ENCODE measurements at places on chromosomes 5 and 9.

DNA sequence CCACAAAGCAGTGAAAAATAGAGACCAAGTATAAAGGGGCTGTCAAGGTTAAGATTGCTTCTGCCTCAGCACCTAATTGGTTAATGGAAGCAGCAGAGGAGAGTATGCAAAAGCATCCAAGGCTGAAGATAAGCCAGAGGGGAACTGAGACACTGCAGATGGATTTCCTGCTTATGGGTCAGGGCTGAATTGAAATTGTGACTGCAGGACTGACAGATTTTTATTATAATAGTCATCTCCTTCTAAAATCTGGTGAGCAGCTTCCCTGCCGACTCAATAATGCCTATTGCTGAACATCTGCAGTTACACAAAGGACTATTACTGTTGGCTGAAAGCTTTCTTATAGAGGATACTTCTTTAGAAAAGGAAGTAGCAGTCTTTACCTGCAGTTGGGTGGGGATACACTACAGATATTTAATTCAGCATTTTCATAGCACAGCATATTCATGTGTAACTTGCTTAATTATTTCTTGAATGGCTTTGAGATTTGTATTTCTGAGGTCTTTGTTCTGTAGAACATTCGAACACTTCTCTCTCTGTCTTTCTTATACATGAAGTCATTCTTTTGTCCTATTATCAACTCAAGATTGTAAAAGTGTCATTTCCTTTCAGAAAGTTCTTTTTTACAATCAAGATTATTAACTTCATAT lies 363.0 kb upstream of the RIOK2 start:
- no peak for DNase-seq

- no peak for DNase-seq
Observed at GRCh38 chr5:153718713-153719112, 228.2 kb downstream of the GRIA1 start.

DNA sequence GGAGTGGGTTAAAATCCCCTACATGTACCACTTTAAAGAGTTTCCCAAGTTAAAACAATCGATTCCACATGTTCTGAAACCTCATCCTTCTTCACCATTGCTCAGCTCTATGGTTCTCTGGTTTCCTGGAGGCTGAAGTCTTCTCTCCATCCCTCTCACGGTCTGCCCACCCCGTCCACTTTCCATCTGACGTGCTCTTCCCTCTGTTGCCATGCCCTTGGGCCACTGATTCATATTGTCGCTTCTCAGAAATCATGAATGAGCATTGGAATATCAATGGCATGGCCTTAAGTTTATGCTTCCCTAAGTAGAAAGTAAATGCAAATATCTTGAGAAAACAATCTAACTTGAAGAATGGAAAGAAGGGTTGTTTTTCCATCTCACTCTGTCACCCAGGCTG lies 30.9 kb downstream of the GDNF start:
- DNase-seq, result no peak

- no peak for DNase-seq
Observed at GRCh38 chr9:113619491-113620376, 156.2 kb downstream of the RGS3 start.

DNA sequence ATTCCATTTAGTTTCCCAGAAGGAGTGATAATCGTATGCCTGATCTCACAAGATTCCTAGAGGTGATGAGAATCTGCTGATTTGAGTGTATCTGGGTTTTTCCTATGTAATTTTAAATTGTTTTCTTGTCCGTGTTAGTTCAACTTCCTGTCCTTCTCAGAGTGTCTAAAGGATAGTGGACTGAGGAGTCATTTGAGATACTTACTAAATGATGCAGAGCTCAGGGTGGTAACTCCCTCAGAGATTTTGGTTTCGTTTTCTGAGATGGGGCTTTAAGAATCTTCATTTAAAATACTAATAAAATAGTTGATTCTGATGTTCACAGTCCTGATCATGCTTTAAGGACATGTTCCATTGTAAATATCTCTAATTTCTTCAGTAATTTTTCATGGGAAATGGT lies 30.3 kb downstream of the MELK start:
- no peak for DNase-seq

DNA sequence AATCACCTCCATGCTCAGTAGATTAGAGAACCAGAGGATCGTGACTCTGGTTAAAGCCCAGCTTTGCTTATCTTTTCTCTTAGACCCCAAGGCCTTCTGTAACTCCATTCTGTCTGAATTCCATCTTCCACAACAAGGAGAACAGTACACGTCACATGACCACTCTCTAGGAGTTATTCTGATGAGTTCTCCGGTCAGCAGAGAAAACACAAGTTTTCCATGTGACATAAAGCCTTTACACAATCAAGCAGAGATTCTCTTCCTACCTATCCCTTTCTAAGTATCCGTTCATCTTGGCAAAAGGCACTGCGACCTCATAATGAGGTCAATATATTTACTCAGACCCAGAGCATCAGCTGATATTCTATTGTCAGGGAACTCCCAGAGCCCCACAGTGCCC lies 112.3 kb downstream of the TRPM6 start:
- no peak for DNase-seq

GRCh38 chr5:68709239-68709638 lies 384.6 kb upstream of the SLC30A5 start:
- no peak for DNase-seq

DNA sequence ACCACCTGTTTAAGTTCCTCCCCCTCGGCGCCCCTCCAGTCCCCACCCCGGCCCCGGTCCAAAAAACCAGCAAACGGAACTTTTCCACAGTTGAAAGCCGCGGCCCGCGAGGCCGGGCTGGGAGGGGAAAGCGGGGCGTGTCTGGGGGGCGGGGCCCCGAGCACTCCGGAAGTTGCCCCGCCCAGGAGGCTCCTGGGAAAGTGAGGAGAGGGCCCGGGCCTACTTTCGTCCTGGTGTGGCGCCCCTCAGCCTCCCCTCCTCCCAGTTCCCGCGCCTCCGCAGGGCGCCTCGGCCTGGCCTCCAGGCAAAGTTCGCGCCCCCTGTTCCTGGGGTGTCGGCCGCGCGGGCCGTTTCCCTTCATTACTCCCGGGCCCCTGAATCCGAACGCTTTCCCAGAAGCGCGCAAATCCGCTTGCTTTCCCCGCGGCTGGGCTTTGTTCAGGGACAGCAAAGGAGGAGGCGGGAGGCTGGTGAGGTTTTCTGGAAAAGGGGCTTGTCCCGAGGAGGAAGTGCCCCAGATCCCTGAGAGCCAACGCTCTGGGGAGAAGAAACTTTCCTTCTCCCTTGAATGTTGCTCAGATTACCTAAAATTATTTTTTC lies 4.5 kb upstream of the DMRT3 start:
- no peak for DNase-seq

DNA sequence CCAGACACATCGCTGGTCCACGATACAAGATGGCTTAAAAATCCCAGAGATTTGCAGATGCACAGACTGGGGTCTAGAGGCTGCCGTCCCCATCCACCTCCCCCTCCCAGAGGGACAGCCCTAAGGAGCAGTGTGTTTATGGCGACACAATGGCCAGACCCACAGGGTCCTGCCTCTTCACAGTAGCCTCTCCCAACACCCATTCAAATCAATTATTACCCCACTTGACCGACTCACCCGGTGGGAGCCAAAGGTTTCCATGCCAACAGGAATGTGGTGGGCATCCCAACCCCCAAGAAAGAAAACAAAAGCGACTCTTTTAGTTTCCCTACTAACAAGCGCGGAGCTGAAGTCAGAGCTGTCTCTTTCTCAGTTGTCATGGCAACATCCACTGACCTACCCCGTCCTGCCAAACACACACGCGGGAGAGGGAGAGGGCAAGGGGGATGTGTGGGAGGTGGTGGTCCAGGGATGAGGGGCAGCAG lies 209.0 kb downstream of the TTLL11 start:
- no peak for DNase-seq

DNA sequence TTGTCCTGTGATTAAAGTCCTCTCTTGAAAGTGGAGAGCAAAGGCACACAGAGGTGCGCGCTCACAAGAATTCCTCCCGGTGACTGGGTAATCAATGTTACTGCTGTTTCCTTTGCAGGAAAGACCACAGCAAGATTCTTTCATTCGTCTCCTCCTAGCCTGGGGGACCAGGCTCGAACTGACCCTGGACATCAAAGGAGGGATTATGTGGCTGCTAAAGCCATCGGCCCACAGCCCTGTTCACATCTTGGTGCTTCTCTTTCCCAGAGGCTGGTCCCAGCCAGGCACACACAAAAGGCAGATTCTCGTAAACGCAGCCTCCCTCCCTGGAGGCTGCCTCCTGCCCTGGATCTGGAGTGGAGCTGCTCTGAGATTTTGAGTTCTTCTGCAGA lies 230.9 kb downstream of the FANCC start:
- no peak for DNase-seq

DNA sequence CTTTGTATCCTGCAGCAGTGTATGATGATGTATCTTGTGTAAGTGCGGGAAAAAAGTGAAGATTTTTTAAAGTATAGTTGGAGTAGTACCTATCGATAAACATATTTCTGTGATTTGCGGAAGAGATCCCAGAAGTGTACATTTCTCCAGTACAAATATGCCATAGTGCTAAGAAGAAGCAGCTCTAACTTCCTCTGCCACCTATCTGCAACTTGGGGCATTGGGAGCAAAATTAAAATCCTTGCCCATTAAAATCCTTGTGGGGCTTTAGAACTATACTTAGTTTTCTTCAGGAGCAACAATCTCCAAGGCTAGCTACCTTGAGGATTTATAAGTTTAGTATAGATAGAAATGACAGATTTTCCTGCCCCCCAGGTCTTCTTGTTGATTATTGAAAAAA lies 123.7 kb downstream of the VCAN start:
- no peak for DNase-seq

DNA sequence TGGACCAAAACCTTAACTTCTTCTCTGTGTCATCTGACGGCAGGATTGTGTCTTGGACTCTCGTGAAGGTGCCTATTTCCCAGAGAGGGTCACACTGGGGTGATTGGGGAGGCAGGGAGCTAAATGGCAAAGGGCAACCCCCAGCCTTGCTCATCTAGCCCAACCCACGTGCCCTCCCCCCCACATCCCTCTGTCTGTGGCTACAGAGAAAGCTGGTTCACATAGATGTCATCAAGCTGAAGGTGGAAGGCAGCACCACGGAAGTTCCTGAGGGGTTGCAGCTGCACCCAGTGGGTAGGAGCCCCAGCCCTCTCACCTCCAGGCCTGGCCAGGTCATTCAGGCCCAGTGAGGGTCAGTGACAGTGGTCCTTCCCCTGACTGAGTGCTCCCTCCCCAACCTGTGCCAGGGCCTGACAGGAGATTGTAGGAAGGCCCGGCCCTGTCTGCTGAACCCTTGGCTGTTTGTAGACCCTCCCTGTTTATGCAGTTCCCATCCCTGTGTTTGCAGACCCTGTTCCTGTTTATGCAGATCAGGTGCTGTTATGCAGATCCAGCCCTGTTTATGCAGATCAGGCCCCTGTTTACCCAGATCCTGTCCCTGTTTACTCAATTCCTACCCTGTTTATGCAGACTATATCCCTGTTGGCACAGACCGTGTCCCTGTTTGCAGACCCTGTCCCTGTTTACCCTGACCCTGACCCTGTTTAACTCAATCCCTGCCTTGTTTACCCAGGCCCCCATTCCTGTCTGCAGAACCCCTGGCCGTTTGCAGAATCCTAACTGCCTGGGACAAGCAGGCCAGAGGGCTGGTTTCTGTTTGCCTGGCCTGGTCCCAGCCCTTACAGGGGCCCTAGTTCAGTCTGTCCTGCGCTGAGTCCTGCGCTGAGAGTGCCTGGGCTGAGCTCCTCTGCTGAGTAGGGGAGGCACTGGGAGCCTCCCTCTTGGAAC lies 10.4 kb downstream of the ENHO start:
- DNase-seq, result no peak

GRCh38 chr5:138952962-138953361 lies 77.8 kb upstream of the LRRTM2 start:
- no peak for DNase-seq

DNA sequence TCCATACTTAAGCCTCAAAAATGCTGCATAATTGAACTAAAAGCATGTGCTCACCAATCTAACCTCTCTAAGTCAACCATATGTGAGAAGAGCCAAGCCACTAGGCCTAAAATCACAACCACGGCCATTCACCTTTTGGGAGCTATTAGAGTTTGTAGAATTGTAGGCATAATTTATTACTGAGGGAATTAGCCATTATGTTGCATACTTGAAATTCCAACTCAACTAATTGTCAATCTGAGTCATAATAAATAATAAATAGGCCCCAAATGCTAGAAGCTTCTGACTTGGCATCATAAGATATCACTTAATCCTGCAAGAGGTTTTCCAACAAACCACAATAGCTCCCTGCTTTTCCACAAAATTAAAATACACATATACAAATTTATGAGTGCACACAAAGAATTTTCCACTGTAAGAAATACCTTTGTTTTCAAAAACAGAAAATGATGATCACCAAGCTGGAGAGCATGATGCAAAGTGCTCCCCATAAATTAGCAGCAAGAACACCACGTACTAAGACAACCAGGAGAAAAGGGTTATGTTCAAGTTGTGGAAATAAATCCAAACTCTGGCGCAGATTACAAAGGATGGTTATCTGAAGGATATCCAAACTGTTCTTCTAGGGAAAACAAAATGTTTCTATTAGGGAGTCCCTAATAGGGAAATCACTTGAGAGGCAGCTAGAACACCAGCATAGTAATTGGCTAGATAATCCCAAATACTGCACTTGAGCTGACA lies 250.0 kb upstream of the SLC30A5 start:
- DNase-seq, result no peak

DNA sequence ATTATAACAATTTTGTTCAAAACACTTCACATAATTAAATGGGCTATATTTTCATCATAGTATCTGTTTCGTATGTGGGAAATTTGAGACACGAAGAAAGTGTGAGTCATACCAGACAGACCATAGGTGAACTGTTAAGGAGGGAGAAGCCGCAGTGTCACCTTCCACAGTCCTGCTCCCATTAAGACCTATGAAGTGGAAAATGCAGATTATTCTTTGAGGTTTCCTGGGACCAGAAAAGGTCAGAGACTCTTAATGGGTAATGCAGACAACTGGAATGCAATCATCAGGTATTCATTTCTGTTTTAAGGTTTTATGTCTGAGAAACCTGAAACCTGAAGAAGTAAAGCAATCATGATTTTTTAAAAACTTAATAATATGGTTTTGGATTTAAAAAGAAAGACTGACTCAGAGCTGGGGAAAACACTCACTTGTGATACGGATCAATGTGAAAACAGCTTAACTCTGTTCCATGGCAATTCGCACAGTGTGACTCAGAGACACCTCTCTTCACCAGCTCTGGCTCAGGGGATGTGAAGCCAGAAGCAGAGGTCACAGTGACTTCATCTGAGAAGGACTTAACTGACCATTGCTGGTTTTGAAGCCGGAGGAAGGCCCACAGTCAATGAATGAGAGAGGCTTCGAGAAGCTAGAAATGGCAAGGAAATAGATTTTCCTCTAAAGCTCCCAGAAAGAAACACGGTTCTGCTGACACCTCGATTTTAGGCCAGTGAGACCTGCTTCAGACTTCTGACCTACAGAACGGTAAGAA lies 17.2 kb upstream of the GCNT1 start:
- DNase-seq, result no peak

- no peak for DNase-seq
Observed at GRCh38 chr5:56460681-56461191, 227.6 kb upstream of the ANKRD55 start.

DNA sequence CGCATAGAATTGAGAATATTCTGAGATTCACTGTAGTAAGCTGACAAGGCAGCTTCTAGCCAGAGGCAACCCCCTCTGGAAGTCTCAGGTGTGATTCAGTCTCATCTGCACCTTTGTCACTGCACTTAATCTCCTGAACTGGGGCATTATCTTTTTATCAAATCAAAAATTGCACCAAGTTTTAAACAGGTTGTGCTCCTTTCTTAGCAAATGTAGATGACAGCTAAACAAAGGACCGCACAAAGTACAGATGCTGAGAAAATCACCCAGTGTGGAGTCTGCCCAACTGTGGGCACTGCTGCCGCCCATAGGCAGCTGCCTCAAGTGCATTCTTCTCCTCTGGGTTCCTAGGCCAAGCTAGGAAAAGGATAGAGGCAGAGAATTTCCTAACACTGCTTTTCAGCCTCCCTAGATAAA lies 51.1 kb downstream of the STARD4 start:
- DNase-seq, result no peak
